ENCODE measurements at places on chromosomes 7 and 10.
A peak's percentile ranks its signal among the peaks of the same experiment; 100 is the strongest.

- peak; percentile 85 for DNase-seq
Observed at GRCh38 chr10:89391907-89392756, at the start of gene IFIT1. TSS of gene IFIT1 (plus strand) at chr10:89392623. CDS start at chr10:89392713, 90 bp downstream.

DNA sequence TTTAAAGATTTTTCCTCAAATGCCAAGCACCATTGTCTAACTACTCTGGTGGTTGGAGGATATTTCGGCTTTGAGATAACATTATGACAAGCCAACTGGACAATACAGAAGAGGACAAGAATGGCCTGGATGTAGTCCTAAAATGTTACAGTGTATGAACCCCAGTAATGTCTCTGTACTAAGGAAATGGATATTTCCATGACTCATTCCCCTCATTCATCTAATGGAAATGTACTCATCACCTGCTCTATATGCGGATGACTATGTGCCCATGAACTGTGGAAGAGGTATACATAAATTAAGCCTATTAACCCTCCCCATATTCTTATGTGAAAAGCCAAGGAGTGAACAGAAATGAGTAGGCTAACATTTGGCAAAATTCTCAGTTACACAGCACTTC is 207.9 kb downstream of the CACNA2D1 start:
- DNase-seq: peak; percentile 58

GRCh38 chr7:90772410-90772809 is 176.3 kb downstream of the CDK14 start:
- DNase-seq: no peak

DNA sequence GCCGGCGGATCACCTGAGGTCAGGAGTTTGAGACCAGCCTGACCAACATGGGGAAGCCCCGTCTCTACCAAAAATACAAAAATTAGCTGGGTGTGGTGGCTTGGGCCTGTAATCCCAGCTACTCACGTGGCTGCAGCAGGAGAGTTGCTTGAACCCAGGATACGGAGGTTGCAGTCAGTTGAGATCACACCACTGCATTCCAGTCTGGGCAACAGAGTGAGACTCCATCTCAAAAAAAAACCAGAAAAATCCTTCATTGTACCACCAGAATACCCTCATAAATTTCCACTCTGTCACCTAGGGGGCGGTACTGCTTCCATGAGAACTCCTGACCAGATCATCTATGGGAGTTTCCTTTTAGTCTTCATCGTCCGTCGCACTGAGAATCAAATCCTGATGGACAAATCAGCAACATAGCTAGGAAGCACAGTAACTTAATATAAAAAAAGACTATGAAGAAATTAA is 225.8 kb upstream of the KLF14 start:
- DNase-seq: peak; percentile 95

DNA sequence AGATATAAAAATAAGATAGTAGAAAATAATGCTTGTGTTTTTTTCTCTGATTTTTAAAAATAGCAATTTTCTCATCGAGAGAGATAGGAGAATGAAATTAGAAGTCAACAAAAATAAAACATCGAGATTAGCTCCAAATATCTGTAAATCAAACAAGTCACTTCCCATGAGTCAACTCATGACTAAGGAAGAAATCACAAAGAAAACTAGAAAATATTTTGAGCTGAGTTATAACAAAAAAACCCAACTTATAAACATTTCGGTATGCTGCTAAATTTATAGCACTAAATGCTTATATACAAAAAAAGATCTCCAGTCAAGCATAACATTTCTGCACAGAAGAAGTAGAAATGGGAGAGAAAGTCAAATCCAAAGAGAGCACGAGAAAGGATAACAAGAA is 140.1 kb downstream of the ITGA8 start:
- DNase-seq: peak; percentile 67

GRCh38 chr10:117675514-117676055 is 133.0 kb downstream of the EMX2 start:
- no peak for DNase-seq

- no peak for DNase-seq
Observed at GRCh38 chr7:91280185-91280584, 16.0 kb downstream of the FZD1 start.
